ENCODE measurements at places on chromosomes 7 and 10.

DNA sequence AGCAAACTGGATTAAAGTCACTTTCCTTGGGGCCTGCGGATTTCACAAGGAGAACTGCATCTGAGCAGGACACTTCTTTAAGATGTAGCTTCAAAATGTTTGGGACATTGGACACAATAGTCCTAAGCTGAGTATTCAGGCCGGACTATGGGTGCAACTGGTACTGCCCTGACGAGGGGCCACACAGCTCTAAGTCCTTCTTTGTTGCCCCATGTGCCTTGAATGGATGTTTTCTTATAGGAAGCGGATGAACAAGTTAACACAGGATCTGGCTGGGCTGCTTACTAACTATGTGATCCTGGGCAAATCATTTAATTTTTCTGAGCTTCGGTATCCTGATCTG is 147.8 kb upstream of the KLF14 start:
- DNase-seq, result no peak

DNA sequence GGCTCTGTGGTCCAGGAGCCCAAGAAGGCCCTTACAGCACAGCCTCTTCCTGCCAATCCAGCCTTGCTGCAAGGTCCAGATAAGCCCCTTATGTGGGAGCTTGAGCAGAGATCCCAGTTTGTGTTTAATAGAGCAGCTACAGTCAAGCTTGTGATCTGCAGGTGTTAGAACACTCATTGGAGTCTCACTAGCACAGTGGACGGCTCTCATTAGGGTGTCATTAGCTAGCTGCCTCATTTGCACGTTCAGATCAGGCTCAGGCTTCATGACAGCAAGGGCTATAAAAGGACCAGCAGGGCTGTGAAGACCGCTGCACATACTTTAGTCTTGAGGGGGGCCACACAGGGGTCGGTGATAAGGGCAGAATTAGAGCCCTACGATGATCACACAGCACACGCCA is 443.2 kb downstream of the RPS24 start:
- DNase-seq, result no peak

DNA sequence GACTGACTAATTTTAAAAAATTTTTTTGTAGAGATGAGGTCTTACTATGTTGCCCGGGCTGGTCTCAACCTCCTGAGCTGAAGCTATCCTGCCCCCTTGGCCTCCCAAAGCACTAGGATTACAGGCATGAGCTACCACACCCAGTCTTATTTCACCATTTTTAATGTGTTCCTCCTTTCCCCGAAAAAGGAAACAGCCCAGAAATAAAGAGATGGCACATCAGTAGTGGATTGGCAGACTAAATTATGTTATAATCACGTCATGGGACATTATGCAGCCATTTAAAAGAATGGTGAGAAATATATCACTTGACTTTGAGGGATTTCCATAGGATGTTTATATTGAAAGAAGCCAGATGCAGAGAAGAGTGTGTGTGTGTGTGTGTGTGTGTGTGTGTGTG is 40.5 kb downstream of the CAPZA2 start:
- DNase-seq, result no peak

- no peak for DNase-seq
Observed at GRCh38 chr7:94612661-94613060, 43.3 kb downstream of the SGCE start.

GRCh38 chr7:151680810-151681209 is 161.1 kb upstream of the RHEB start:
- no peak for DNase-seq

- DNase-seq, result no peak
Observed at GRCh38 chr7:8146788-8147413, 115.1 kb downstream of the ICA1 start.

GRCh38 chr7:44757739-44758138 is 9.1 kb downstream of the ZMIZ2 start:
- no peak for DNase-seq

DNA sequence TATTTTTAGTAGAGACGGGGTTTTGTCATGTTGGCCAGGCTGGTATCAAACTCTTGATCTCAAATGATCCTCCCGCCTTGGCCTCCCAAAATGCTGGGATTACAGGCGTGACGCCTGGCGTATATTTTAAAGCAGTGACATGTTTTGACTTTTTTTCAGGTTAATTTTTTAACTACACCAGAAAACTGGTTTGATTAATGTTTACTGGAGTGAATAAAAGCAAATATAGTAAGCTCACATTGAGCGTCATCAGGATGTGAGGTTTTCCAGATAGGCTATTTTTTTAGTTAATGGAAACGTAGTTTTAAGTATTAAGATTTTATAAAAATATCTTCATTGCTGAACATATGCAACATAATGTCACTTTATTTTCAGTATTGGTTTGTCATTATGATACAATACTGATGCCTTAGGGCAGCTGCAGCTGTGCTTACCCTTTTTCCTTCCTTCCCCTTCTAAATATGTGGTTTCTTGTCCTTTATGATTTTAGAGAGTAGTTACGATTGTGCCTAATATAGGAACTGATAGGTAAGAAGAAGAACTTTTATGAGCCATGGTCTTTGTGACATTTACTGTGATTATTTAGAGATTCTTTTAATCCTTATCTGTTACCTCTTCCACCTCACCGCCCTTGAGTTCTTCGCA is 37.3 kb downstream of the TMEM60 start:
- no peak for DNase-seq

DNA sequence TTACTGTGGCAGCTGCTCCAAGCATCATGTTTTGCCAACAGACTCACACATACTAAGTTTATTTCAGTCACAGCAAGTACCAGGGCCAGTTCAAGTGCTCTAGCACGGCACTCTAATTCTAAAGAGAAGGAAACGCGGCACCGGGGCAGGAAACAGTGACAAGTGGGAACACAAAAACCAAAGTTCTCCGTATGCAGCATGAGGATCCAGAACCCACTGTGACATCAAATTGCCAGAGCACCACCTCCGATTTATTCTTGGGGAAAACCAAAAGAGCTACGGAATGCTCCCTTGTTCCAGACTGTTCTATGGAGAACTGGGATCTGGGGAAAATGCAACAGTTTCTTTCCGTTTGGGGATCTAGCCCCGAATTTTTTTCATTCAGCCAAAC is 448 bp upstream of the PTER start:
- DNase-seq, result no peak

DNA sequence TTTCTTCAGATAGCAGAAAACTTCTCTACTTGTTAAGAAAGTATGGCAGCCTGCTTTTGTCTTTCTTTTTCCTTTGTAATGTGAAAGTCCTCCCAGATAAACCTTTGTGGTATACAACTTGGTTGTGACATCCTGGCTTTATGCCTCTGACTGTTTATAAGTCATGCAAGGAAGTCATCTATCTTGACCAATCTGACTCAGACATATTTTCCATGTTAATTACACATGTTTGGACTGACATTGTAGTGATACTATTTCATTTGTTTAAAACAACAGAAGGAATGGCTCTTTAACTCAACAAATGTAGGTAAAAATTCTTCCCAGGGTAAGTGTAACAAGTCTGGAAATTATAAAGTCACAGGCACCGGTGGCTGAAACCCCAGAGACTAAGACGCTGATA is 341.6 kb upstream of the MEOX2 start:
- no peak for DNase-seq

- DNase-seq, result no peak
Observed at GRCh38 chr7:98199131-98199530, 12.1 kb upstream of the BHLHA15 start.

GRCh38 chr10:91164520-91165065 is 55.9 kb upstream of the PCGF5 start:
- no peak for DNase-seq

DNA sequence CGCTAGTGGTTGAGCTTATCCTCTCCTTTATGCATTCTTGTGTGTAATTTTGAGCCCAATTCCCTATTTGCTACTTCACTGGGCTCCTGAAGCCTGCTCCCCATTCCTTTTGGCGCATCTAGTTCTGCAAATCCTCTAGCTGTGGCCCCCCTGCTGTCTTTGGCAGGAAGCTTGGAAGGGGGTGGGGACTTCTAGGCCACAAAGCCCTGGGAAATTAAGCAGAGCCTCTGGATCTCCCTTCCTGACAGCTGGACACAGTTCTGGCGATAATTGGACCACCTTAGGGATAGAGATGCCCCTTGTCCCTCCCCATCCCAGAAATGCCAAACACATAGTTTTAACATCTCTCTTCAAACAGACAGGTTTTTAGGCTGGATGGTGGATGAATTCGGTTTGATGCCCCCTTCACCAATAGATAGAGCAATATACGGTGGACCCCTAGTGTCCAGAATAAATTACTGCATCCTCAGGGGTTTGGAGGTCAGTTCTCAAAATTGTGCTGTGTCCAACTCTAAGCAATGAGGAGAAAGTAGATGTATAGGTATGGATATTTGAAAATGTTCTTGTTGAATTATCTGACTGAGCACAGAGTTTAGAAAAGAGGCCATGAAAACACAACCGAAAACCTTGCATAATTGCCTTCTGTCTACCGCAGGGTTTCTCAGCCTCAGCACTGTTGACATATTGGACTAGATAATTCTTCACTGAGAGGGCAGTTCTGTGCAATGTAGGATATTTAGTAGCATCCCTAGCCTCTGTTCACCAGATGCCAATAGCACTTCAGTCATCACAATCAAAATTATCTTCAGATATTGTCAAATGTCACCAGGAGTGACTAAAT is 75.5 kb downstream of the PAPSS2 start:
- no peak for DNase-seq

- peak; percentile 50 for DNase-seq
Observed at GRCh38 chr7:25851332-25852210, 300.4 kb upstream of the NFE2L3 start.

GRCh38 chr10:32929634-32930033 is 28.4 kb downstream of the ITGB1 start:
- DNase-seq, result peak; percentile 54

GRCh38 chr7:7257899-7258692 is 75.8 kb downstream of the C1GALT1 start:
- no peak for DNase-seq

DNA sequence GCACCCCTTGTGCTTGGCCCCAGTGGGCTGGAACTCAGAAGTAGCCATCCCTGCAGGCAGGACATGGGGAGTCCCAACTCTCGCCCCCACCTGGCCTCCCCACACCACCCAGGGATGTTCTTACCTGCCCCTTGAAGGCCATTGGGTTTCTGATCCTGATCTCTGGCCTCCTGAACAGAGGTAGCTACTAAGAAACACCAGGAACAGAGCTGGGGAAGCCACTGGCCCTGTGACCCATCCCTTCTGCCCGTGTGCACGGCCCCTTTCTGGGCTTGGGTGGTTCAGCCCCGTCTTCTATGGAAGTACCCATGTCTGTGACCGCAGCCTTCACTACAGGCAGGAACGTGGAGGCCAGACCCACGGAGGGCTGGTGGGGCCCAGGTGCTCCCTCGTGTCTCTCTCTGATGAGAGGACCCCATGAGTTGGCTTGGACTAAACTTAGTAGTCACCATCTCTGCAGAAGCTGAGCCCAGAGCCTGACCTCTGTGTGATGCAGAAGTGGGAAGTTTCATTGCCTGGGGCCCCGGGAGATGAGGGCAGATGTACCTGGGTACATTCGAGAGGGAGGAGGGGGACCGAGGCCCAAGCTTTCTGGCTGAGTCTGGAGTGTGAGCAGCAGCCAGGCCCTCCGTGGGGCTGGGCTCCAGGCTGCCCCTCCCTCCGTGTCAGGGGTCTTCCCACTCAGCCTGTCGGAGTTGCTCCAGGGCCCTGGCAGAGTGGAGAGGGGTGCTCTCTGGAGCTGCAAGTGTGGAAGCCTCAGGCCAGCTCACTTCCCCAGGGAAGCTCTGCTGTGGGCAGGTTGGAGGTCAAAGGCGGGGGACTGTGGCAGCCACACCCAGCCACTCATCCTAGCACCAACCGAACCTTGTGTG is 81.0 kb downstream of the MKI67 start:
- DNase-seq, result no peak

GRCh38 chr7:133572087-133572486 is 319.2 kb downstream of the EXOC4 start:
- no peak for DNase-seq

DNA sequence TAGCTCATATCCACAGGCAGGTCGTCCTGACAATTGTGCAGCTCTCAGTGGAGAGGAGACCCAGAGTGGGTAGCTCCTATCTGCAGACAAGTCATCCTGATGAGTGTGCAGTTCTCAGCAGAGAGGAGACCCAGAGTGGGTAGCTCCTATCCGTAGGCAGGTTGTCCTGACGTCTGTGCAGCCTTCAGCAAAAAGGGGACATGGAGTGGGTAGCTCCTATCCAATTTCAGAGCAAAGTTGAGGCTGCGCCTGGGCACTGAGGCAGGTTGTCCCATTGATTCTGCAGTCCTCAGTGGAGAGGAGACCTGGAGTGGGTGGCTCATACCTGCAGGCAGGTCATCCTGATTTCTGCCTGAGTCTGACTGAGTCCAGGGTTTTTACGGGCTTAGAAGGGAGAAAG is 111.8 kb downstream of the HPSE2 start:
- no peak for DNase-seq

DNA sequence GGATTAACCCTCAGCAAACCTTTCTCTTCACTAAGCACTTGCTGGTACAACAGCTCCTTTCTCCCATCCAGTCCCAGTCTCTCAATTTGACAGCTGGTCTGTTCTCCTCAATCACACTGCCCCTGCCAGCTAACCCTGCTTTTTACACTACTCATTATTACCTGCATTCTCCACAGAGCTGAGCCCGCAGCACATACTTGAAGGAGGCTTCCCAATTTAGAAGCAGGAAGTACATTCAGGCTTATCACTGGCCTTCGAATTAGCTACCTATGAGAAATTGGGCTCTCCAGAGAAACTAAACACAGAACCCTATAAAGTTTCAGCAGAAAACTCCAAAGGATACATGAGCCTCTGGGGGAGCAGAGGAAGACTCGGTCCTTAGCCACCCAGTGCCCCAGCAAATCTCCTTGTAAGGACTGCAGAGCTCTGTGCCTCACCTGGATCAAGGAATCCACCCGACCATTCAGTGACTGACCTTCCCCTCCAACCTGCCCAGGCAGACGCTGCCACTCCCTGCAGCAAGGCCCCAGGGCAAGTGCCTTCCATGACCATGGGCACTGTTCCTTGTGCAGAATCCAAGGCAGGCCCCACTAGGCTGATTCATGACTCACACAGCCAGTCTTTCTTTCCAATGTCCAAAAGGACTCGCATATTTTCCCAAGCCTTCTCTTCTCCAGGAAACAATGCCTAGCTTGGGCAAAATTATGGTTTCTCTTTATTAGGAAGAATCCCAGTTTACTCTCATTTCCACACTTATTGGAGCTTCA is 68.0 kb downstream of the VOPP1 start:
- DNase-seq, result no peak

DNA sequence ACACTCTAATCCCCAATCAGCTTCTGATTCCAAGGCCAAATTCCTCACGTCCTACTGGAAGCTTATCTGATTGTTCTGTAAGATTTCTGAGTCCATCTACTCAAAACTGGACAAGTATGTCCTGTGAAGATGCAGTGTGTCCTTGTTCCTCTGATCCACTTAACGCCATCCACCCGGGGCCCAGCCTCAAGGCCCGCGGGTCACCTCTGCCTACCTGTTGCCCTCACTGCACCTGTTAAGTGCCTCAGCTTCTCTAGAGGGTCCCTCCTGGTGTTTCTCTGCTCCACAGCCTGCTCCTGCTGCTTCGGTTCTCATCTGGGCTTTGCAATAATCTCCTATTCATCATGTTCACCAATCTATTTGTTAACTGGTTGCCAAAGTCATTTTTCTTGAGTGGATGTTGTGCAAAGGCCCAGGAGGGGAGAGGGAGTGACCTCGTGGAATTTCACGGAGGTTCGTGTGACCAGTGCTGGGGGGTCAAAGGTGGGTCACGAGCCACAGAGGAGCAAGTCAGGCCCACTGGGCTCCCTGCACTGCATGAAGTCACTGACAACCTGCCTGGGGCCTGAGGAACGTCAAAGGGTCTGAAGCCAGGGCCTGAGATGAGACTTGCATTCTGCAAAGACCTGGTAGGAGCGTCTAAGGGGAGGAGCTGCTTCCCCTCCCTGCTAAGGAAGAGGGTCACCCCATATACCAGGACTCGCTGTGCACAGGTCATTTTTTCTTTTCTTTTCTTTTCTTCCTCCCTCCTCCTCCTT is 338.1 kb downstream of the WDR37 start:
- no peak for DNase-seq
